ENCODE measurements at places on chromosomes 2 and 18.

- no peak for DNase-seq
Measured at GRCh38 chr2:9752441-9753275, 90.6 kb upstream of the TAF1B start.

GRCh38 chr2:128179461-128179755, 88.4 kb downstream of the UGGT1 start:
- DNase-seq: no peak

DNA sequence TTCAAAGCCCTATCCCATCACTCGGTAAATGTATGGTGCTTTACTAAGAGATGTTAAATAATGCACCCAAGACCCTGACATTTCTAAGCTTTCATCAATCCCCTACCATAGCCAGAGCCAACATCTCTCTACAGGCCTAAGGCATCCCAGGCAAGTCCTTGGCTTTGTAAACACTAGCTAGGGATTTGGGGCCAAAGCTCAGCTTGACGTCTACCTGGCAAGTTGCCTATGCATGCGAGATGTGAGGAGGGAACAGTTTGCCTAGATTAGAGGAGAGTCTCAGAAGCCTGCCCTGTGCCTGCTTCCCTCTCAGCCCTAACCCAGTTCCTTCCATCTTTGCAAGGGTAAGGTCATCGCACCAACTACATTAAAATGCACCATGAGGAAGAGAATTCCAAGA, 221.5 kb upstream of the NCKAP5 start:
- no peak for DNase-seq

- DNase-seq: no peak
Measured at GRCh38 chr18:27860011-27860410, 316.9 kb downstream of the CDH2 start.

GRCh38 chr2:132757676-132758075, 87.7 kb upstream of the LYPD1 start:
- DNase-seq: no peak

GRCh38 chr2:124353656-124354055, 328.6 kb downstream of the CNTNAP5 start:
- DNase-seq: no peak

DNA sequence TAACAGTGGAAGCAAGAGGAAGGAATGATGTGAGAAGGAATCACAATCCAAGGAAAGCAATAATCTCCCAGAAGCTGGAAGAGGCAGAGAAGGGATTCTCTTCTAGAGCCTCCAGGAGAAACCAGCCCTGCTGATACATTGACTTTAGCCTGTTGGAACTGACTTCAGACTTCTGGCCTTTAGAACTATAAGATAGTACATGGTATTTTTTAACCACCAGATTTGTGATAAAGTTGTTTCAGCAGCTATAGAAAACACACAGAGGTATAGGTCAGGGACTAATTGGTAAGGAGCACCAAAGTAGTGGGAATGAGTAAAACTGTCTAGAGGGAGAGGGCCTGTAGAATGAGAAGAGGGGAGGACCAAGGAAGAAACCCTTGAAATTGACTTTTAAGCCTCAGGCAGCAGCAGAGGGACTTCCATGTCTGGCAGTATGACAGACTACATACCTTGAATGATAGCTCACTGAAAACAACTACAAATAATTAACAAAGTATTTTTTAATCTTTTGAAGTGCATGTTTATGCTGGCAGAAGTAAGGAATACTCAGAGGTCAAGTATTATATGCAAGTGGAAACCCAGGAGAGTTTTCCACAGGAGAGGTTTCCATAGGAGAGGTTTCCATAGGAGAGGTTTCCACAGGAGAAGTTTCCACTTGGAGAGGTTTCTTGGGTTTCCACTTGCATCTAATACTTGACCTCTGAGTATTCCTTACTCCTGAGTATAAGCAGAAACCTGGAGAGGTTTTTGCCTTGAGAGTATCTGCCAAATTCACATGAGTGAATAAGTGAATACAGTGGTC, 33.8 kb upstream of the TMEM17 start:
- no peak for DNase-seq

DNA sequence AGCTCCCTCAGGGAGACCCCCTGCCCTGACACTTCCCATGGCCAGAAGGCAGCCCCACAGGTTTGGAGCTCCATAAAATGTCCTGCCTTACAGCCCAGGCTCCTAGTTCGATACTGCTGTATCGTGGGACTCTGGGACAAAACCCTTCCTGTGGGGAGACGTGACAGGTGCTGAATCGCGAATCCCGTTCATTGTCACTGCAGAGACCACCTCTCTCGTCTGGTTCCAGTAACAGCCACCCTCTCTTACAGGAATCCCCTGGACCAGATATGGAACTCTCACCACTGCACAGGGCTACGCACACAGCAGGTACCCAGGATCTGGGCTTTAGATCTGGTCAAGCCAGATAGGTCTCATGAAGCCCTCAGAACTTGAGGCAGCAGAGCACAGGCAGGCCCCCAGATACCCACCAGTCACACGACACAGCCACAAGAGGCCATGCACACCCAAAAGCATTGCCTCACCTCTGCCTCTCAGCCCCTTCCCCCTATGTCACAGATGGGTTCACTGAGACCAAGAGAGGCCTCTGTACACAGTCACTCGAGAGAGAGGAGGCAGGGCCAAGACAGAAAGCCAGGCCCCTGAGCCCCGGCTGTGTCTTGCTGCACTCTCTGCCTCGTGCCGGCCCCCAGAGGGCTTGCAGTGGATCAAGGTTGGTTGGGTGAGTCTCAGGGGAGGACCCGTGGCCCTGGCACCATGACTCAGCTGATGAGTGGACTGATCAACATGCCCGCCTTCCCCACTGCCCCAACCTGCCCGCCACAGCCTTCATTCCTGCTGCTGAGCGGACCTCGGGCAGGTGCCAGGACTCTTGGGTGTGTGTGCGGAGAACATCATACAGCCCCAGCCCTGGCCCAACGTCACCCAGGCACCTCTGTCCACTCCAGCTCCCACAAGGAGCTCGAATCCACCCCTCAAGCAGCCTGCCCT, 7.6 kb downstream of the SDC1 start:
- DNase-seq: no peak

DNA sequence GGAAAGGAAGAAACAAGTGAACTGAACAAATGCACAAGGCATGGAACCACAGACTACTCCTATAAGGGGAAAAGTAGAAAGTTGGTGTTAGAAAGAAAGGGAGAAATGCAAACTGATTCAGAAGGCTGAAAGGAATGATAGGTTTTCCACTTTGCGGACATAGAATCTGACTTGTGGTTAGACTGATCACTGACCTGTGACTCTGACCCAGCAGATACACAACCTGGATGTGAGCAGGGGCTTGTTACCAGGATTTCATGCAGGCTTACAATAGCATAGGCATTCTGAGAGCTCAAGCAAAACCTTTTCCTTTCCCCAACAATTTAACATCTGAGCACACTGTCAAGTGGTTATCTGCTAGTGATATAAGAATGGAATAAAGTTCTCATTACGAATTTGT, 237.0 kb upstream of the CDH20 start:
- DNase-seq: no peak

DNA sequence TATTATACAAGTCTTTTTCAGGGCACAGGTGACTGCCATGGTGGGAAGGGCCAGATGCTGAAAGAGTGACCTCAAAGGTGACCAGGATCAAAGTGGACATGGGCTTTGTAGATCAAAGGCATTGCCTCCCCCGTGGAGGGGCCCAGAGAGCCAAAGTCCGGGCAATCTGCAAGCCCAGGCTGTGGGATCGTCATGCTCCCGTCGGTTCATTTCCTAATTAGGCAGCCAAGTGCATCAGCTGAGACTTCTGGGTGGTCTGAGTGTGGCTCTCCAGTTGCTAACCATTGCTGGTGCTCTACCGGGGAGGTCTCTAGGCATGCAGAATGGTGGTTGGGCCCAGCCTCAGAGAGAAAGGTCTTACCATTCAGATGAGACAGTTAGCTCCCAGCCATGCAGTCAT, 61.6 kb downstream of the TRIB2 start:
- no peak for DNase-seq

DNA sequence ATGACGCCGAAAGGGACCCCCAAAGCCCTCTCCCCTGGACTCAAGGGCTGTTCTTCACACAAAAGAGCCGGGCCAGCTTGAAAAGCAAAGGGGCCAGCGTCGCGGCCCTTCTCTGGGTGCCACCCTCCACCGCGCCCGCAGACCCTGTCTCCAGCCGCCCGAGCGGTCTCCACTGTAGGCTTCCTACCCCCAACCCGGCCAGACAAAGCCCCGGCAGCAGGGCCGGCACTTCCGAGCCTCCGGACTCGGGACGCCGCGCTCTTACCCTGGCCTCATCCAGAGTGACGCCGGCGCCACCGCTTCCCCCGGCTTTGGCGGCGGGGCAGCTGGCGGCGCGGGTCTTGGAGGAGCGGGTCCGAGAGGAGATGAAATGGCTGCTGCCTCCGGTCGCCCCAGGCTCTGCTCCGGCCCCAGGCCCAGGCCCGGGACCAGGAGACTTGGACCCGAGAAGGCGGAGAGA, 603 bp downstream of the ATAD2B start:
- no peak for DNase-seq

DNA sequence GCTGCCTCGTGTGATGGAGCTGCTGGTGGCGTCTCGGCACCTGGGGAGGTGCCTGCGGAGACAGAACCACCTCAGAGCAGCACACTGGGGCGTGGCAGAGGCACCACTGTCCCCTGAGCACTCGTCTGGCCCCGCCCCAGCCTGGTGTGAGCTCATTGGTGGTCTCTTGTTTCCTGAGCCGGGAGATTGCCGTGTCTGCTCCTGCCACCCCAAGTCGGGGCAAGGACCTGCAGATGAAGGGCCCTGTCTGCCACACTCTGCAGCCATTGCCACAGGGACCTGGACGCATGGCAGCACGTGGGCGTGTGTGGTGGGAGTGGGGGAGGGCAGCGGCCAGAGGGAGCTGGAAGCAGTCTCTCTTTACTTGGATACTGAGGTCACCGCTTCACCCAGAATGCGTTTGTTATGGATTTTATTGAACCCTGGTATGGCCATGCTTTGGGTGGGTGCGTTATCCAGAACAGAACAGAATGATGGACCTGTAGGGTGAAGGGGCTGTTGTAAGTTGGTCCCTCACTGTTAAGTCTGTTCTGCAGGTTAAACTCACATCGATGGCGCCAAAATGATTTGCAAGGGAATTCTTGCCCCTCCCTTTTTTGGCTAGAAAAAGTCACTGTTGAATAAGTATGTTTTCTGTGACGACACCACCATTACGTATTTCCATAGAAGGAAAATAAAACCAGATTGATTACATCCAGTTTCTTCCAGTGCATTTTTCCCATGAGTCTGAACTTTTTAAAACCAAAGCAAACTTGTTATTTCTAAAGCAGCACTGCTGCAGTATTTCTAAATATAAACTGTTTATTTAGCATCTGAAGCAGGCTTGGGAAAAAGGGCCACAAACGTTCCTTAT, 92.0 kb downstream of the USP40 start:
- DNase-seq: no peak

DNA sequence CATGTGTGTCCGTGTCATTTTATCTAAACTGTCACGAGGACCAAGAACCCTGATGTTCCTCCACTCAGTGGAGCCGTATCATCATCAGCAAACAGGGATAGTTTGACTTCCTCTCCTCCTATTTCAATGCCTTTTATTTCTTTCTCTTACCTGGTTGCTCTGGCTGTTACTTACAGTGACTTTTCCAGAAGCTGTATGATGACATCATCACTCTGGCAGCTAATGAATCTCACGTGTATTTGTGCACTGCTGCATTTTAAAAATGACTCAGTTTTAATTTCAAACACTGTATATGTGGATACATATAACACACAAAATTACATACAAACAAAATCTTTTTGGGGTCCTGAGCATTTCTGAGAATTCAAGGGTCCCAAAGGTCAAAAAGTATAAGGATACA, 481.4 kb downstream of the CDH2 start:
- DNase-seq: no peak
